ENCODE measurements at places on chromosomes 13 and 19.

DNA sequence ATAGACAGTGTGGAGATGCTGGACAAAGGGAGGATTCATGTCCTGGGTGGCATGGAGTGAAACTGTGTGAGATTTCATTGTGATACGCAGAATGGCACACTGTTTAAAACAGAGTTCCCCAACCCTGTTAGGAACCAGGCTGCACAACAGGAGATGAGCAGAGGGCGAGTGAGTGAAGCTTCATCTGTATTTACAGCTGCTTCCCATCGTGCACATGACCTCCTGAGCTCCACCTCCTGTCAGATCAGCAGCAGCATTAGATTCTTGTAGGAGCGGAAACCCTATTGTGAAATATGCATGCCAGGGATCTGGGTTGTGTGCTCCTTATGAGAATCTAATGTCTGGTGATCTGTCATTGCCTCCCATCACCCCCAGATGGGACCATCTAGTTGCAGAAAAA lies 72.5 kb downstream of the RAP2A start:
- DNase-seq: no peak

- DNase-seq: no peak
Measured at GRCh38 chr19:55116859-55117662, at the start of gene PPP1R12C. Gene PPP1R12C, minus strand, starts transcription at chr19:55117637. Its CDS starts 94 bp downstream, at chr19:55117543.

DNA sequence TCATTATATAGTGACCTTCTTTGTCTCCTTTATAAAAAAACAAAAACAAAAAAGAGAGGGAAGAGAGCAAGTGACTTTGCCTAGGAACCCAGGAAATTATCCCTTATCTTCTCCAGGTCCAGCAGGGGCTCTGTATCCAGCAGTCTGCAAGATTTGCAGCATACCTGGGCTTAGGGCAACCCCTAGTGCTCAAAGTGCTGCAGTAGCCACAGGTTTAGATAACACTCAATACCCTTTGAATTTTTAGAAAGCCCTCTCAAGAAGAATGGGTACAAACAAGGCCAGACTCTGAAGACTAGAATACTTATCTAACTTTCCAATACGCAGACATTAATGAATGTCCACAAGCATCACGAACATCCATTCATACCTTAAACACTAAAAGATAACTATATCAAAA lies 43.2 kb downstream of the CCNA1 start:
- no peak for DNase-seq

- DNase-seq: no peak
Measured at GRCh38 chr19:10105509-10106099, 558 bp upstream of the PPAN start.

GRCh38 chr13:49459580-49459979 lies 15.5 kb downstream of the SETDB2 start:
- no peak for DNase-seq

GRCh38 chr13:95434111-95434510 lies 118.4 kb upstream of the CLDN10 start:
- DNase-seq: no peak

- no peak for DNase-seq
Measured at GRCh38 chr13:48806522-48806921, 152.8 kb downstream of the CYSLTR2 start.

GRCh38 chr19:32631381-32631780 lies 43.6 kb downstream of the ANKRD27 start:
- no peak for DNase-seq

GRCh38 chr13:63149375-63149774 lies 1733.7 kb upstream of the PCDH20 start:
- DNase-seq: no peak

DNA sequence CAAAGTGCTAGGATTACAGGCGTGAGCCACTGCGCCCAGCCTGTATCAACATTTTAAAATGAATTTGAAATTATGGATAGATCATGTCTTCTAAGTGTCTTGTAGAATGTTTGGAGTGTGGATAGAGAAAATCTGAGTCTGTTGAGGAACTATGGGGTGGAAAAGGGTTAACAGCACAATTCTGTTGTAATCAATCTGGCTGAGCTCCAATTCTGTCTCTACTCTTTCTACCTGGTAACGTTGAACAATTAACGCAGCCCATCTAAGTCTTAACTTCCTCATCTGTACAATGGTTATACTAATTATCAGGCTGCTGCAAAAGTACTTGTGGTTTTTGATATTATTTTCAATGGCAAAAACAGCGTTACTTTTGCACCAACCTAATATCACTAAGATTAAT lies 4.1 kb downstream of the FPR2 start:
- no peak for DNase-seq

DNA sequence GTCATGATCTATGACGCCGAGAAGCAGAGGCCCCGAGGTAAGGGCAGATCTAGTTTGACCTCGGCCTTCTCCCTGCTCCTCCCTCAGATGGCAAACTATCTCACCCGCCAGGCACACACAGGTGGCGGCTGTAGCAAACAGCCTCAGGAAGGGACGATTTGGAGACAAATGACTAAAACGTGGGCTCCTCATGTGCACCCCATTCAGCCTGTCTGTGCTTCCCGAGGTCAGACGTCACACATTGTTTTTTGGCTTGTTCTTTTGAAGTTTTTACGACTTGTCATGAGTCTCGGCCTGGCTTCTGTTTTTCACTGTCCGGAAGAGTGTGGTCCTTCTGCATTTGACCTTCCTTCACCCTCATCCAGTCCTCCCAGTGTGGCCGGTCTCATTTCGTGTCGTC lies 15.0 kb downstream of the DAZAP1 start:
- DNase-seq: no peak

DNA sequence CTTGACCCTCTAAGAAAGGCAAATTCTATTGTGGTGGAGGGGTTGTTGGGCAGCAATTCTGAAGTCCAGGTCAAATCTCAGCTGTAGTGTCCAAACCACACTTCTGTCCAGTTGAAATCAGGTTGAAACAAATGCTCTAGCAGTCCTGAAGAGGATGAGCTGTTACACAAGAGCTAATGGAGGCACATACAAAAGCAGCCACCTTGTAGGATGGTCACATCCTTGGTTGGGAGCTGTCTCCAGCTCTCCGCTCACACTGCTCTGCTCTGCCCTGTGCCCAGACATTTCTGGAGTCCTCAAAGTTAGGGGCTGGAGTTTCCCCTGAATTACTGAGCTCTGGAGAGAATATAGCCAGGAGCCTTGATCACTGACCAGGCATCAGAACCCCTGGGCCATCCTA lies 47.2 kb downstream of the GPR12 start:
- DNase-seq: no peak

- DNase-seq: no peak
Measured at GRCh38 chr19:49210901-49211451, 53.4 kb downstream of the TRPM4 start.

DNA sequence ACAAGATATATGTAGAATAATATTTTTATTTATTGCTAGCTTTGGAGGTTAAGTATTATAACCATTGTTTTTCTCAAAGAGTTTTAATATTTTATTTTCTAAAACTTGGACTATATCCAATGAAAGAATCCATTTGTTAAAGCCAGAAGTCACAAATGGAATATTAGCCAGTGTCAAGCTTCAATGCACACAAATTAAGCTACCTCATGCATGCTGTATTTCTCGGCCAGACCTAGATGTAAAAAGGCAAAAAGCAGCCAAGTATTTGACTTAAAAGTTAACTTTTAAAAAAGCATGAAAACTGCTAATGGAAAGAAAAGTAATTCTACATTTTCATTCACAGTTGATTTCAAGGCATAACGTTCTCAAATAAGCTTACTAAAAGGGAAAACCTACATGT lies 160.0 kb upstream of the ATXN8OS start:
- DNase-seq: no peak

- no peak for DNase-seq
Measured at GRCh38 chr13:99043831-99044231, 66.0 kb upstream of the DOCK9 start.

Data from Jurkat, Clone E6-1 (cell line).